ENCODE measurements at places on chromosomes 1 and 21. TPM values are rescaled to one million over a fixed set of nuclear protein-coding genes. Genes with fewer than 3 reads are reported as not detected.
A peak's percentile ranks its signal among the peaks of the same experiment; 100 is the strongest.

- no peak for DNase-seq
These were observed 53.5 kb downstream of the OLFM3 start for GRCh38 chr1:101943237-101943636.

DNA sequence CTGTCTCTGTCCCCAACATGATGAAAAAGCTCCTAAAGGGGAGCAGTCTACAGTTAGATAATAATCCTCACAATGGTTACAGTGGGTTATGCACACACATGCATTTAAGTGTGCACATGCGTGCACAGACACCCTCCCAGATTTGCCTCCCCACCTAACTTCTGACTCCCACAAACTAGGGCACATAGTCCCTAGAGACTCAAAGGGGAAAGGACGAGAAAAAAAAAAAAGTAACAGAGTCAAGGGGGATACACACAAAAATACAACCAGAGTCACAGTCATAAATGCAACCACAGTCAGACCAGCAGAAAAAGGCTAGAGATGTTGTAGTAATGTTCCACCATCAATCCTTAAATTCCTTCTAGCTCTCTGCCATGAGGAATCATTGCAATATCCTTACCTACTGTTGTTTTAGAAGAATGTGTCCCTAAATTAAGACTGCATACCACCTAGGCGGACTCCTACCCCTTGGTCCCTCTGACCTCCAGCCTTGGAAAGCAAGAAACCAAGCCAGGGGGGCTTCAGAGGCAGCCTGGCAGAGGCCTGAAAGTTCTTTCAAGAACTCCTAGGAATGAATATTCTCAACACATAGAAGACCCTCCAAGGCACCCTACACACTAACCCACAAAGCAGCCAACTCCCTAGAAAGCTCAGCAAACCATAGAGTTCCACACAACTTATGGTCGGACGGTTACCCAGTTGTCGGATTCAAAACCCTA lies 1.3 kb downstream of the CRTC2 start:
- no peak for DNase-seq

DNA sequence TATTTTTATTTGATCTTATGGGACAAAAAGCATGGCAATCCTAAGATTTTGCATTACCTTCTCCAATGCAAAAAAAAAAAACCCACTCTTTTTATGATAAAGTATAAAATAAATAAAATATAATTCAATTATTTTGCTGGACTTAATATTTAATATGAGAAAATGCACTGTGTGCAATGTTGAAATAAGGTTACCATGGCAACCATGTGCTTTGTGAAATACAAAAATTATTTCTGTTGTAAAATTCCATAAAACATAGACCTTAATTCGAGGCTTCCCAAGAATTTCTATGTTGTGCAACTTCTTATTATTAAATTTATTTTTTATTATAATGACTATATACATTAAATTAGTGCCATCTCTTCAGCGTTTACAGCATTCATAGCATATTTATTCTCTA lies 989.5 kb downstream of the MRPL39 start:
- no peak for DNase-seq

Gene CA6
- total RNA-seq = not detected

Gene SYT14
- not detected for total RNA-seq

DNA sequence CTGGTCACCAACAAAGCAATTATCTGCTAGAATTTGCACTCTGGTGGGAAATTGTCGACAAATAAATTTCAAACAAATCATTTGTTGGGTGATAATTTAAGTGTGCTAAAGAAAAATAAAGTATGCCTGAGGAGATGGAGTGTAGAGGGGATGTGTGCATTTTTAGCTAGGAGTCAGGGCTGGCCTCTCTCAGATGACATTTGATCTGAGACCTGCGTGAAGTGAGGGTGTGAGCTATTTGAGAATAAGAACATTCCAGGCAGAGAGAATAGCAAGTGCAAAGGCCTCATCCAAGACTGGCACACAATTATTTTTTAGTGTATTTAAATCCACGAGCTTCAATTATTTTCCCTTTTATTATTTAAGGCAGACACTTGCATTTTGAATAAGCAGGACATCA lies 19.7 kb upstream of the S1PR1 start:
- DNase-seq = no peak

DNA sequence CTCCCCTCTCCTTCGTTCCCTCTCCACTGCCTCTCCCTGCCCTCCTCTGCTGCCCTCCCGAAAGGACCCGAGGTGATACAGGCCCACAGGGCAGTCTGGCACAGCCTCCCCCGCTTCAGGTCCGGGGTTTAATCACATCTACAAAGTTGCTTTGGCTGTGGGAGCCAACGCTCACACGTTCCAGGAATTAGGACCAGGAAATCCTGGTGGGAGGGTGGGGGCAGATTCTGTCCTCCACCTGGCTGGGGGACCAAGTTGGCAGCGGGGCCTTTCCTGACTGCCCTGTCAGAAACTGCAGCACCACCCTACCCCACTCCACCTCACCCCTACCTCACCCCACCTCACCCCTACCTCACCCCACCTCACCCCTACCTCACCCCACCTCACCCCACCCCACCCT lies 95.1 kb downstream of the WDR4 start:
- no peak for DNase-seq

DNA sequence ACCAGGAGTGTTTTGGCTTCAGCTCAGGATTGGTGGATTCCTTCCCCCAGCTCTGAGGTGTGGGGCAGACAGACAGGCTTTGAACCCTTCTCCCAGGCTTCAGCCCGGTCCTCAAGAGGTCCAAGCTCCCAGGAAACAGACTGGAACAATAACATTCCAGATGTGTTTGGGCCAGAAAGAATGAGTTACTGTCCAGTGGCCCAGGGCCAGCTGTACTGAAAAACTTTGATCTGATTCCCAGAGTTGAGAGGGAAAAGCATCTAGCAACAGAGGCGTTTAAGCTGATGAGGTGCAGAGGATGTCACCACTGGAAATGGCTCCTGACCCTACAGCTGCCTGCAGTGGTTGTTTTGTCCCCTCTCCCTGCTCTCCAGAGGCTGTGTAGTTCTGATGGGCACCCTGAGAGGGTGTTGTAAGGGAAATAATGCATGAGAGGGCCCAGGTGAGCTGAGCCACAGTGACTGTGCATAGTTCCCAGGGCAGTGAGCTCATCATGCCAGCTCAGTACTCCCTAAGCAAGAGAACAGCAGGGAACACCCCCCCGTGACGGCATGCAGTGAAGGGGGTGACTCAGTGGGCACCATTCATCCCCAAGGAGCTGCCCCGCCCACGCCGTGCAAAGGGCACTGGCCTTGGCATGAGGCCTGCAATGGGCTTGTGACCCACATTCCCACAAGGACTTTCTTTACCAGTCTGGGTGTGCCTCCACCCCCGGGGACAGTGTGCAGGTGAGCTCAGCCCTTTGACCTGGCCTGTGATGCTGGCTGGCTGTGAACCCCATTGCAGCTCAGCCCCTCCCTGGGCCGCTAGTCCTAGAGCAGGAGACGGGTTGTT lies 13.8 kb upstream of the SFN start:
- DNase-seq = peak; percentile 86

- no peak for DNase-seq
These were observed 223.7 kb upstream of the IRF2BP2 start for GRCh38 chr1:234833646-234834045.

- peak; percentile 34 for DNase-seq
These were observed 7.0 kb downstream of the TAS1R2 start for GRCh38 chr1:18852501-18852900.

- DNase-seq = no peak
These were observed 59.1 kb downstream of the RALGPS2 start for GRCh38 chr1:178784131-178784536.

DNA sequence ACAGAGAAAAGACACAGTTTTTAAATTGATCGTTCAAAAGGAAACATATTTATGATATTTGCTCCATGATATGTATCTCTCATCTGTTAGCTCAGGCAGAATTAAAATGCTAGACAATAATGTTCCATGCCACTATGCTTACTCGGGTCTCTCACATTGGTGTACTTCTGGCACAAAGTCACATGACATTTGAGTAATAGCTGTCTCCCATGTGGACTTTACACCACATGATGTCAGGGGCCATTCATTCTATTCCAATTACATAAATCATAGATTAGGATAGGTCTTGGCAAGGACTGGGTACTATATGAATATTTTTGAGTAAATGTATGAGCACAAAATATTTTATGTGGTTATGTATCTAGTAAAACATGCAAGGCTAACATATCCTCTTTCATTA lies 648.4 kb downstream of the PLA2G4A start:
- no peak for DNase-seq

DNA sequence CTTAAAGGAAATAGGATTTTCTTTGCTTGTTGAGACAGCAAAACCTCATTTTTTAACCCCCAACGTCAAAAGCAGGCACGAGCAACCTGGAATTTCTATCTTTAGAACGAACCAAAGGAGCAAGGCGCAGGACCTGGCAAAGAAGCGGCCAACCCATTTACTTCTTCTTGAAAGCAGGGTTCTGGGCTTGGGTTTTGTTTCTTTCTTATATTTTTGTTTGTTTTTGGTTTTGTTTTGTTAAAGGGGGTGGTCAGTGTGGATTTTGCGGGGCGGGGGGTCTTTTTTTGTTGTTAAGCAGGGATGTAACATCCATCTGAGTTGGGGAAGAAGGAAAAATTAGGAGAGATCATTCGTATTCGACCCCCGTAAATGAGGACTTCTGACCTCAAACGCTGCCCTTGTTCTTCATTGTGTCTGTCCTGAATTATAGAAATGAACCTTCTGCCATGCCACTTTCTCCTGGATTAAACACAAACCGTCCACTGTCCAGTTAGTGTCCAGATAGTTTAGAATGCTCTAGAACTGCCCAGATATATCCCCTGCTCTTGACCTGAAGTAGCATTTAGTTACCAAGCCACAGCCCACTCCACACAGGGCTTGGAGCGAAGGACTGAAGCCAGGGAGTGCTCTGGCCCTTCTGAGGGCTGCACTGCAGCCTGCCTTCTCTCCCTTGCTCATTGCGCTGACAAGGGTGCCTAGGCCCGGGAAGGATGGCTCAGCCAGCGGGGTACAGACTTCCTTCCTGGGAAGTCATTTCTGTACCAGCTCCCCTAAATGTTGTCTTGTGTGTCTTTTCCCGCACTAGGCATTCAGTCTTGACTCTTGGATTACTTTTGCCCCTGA lies 909 bp upstream of the APP start:
- DNase-seq = peak; percentile 23
